Activated T-helper 1 cell treated with anti-CD3 and anti-CD28 coated beads, Interleukin-2, amount 50 U/mL, for 16 hours (primary cell): ENCODE measurements at places on chromosomes 2 and 18.

GRCh38 chr2:47843407-47843806 is 60.5 kb downstream of the MSH6 start:
- no peak for DNase-seq

DNA sequence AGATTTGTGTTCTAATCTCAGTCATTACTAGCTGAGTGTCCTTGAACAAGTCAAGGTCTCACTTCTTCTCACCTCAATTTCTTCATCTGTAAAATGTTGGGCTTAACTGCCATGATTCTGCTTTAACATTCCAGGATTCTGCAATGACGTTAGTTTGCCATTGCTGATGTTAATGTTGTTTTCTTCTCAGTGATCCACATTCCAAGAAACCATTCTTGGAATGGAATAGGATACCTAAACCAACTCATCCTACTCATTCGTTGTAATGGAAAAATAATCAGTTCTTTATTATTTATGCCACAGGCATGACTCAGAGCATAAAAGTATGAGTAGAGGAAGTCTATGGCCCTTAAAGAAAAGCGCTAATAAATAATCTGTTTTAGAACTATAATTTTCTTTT is 140.2 kb upstream of the ETAA1 start:
- no peak for DNase-seq

GRCh38 chr18:9188359-9189231 is 52.0 kb downstream of the ANKRD12 start:
- DNase-seq = no peak

DNA sequence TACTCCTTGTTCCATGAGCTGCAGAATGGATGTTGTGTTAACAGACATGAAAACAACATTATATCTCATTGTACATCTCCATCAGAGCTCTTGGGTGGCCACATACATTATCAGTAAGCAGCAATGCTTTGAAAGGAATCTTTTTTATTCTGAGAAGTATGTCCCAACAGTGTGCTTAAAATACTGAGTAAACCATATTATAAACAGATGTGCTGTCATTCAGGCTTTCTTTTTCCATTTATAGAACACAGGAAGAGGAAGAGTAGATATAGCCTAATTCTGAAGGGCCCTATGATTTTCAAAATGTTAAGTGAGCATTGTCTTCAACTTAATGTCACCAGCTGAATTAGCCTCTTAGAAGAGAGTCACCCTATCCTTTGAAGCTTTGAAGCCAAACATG is 44.3 kb upstream of the CABYR start:
- no peak for DNase-seq
